Activated CD8-positive, alpha-beta memory T cell treated with anti-CD3 and anti-CD28 coated beads for 24 hours (primary cell): ENCODE measurements at places on chromosomes 7 and 10.

GRCh38 chr10:29920408-29921070 is 138.8 kb downstream of the JCAD start:
- no peak for DNase-seq

- DNase-seq, result no peak
Measured at GRCh38 chr7:4203626-4204512, 478.2 kb upstream of the FOXK1 start.

- no peak for DNase-seq
Measured at GRCh38 chr7:6254866-6255265, 17.6 kb downstream of the CYTH3 start.

DNA sequence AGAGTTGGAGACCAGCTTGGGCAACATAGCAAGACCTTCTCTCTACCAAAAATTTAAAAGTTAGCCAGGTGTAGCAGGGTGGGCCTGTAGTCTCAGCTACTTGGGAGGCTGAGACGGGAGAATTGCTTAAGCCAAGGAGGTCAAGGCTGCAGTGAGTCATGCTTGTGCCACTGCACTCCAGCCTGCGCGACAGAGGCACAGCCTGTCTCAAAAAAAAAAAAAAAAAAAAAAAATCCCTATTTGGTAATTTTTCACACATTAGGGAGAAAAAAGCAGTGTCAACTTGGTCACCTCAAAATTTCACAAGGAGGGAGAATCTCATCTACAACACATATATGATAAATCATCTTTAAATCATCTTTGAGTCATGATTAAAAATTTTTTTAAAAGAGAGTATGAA is 6.4 kb upstream of the ZNF398 start:
- DNase-seq, result no peak

GRCh38 chr10:113179265-113179664 is 229.2 kb downstream of the TCF7L2 start:
- DNase-seq, result no peak

GRCh38 chr10:133526957-133527588 is at the start of gene CYP2E1:
Gene CYP2E1, plus strand, starts transcription at chr10:133527363. Its CDS starts 33 bp downstream, at chr10:133527396.
- no peak for DNase-seq

DNA sequence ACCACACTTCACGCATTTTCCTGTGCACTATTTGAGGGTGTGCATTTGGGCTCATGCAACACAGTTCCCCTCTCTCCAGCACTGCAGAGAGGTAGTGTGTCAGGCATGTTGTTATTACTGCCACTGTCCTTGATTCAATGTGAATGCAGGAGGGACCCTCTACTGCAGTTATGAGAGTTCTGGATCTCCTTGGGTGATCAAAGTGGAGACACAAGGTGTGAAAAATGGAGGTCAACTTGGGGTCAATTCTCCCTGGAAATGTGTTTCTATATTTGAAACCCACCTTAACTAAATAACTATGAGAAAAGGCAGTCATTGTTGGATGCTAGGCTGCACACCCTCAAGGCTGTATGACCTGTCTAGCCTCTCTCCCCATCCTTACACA is 73.9 kb upstream of the FAM171A1 start:
- DNase-seq, result no peak

- DNase-seq, result no peak
Measured at GRCh38 chr7:39410582-39410981, 155.6 kb upstream of the YAE1 start.

GRCh38 chr10:70495691-70496261 is 17.2 kb downstream of the PALD1 start:
- no peak for DNase-seq

DNA sequence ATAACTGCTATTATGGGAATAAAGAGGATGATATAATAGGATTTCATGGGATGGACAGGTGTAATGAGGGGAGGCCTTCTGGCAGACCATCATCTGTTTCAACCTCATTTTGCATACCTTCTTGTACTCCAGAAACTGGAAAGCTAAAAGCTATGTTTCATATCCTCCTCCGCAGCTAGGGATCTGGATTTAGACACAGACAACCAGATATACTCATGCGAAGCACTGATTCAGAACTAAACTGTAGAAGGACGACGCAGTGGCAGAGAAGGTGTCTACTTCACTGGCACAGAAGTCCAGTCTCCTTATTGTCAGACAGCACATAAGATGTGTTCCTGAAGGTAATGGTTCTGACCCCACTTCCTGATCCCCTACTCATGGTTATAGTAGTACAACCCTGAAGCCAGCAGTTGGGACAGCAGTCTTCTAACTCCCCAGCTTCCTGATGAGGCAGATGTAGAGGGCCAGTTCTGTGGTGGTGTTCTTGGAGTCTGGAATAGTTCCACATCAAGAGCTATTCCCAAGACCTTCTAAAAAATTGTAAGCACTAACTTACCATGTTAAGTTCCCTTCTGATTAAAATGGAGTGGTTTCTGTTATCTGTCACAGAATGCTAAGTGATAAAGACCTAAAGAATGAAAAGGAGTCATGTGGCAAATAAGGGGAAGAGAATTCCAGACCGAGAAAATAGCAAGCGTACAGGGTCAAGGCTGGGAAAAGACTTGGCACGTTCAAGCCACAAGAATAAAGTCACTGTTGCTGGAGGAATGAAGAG is 550.3 kb downstream of the GRM8 start:
- DNase-seq, result no peak

DNA sequence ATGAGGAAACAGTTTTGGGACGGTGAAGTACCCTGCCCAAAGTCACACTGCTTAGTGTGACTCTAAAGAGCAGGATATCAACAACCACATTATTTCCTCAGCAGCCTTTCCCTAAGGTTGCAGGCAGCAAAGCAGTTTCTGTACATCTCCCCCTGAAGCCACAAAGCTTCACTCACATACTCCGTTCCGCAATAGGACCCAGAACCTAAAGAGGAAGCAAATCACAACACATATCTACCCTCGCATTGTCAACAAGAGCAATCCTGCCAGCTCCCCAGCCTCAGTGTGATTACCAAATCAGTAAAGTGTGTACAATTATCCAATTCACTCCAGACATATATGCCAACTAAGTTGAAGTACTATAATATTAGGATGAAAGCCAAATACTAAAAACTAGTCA is 30.8 kb downstream of the VAX1 start:
- no peak for DNase-seq

DNA sequence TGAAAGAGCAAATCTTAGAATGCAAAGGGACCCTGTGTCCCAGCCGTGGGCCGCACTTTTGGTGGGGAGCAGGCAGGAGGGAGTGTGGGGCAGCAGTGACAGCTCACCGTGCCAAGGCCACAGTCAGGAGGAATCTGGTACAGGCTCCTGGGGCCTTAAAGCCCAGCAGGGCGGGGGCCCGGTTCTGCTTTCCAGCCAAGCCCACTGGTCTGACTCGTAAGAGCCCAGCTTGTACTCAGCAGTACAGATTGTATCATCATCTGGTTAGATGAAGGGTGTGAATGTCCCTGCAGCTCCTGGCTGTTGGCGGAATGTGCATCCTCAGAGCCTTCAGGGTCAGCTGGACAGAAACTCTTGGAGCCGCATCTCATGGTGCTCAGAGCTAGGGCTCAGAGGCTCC is 30.5 kb upstream of the TRIM8 start:
- no peak for DNase-seq

DNA sequence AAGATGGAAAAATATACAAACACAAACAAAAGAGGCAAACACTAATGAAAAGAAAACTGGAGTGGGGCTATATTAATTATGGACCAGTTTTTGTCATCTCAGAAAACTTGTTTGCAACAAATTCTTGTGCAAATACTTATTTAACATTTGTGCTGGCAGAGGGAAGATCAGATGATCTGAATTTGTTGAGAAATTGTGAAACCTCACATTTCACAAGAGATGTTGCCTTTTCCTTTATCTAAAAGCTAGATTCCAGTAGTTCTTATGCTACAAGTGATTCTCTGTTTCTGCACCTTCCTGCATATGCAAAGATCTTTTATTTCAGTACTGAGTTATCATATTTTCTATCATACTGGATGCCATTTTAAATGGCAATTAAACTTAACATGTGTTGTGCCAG is 320.7 kb downstream of the SUGCT start:
- DNase-seq, result no peak

GRCh38 chr7:74479066-74479781 is 25.5 kb downstream of the GTF2IRD1 start:
- no peak for DNase-seq

DNA sequence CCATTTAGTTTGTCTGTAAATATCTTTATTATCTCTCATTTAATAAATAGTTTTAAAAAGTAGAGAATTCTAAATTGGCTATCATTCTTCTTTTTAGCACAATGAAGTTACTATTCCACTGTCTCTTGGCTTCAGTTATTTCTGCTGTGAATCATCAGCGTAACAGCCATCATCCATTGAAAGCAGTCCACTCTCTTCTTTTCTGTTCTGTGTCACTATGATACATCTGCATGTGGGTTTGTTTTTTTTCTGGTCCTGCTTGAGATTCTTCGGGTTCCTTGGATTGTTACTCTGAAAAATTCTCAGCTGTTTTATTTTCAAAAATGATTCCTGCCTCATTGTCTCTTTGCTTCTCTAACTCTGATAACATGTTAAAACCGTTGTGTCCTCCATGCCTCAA is 52.5 kb downstream of the CSGALNACT2 start:
- no peak for DNase-seq

DNA sequence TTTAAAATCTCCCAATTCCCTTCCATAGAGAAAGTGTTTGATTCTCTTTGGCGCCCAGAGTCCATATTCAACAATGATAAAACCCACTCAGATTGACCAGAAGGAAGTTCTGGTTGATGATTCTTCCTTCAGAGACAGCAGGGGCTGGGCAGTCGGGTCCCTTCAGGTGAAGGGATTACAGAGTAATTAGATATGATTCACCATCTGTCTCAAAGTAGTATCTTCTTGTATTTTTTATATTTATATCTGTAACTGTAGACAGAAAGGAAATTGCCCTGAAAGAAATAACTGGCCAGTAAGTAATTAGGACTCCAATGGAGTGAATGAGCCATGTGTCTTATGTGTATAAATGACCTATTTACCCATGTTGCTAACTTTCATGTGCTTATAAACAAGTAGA is 156.0 kb downstream of the PLCE1 start:
- DNase-seq, result no peak

DNA sequence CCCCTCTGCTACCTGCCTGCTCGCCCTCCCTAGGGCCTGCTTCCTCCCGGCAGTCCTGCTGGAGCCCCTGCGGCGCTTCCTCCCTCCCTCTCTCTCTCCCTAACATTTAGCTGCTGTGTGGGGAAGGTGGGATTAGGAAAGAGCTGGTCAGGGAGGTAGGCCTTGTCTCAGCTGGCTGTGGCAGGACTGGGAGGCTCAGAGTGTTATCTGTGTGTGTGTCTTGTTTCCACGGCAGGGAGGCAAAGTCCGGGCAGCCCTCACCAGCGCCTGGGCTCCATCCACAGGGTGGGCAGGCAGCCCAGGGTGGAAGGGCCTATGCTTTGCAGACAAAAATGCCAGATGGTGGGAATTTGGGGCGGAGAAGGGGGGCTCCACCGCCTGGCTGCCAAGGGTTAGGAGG is 105.7 kb downstream of the RPS24 start:
- no peak for DNase-seq

DNA sequence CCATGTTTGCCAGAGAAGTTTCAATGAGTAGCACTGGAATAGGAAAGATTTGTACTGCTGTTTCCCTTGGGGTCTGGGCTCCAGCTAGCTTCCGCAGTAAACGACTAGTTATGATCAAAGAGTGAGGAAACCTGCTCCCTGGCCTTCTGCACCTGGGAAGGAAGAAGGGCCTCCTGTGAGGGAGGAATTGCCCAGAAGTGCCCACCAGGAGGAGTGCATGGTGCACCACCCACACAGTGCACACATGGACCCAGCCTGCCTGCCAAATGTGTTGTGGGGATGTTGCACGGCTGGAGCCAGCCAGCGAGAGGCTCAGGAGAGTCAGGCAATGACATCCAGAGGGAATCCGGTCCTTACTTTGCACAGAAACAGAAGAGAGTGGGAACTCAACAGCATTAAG is 27.0 kb upstream of the FAM107B start:
- no peak for DNase-seq

- no peak for DNase-seq
Measured at GRCh38 chr7:101950450-101951119, 133.2 kb downstream of the CUX1 start.

- DNase-seq, result no peak
Measured at GRCh38 chr10:61877887-61878739, 23.4 kb upstream of the ARID5B start.

DNA sequence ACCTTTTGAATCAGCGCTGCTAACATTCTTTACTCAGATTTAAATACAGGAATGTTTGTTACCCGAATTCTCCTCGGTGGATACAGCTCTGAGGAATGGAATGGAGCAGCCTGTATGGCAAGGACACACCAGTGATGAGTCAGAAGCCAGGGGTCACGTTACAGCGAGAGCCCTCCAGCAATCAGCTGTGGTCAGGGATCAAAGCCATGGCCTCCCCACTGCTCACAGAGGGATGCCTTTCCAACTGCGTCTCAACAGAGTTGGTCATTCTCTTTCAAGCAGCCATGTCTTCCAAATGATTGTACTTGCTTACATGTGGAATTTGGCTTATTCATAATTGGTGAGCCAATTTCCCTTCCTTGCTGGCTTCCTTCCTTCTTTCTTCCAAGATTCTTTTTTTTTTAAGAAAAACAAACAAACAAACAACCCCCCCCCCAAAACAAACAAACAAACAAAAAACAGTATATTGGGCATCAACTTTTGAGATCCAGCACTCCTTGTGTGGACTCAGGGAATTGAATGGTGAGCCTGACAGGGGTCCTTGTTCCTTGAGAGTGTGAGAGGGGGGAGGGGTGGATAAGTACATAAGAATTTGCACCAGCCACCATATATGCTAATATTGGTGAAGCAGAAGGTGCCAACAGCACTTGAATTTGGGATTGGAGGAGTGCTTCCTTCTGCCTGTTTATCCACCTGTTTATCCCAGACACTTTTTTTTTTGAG is 100.2 kb downstream of the ATXN7L1 start:
- DNase-seq, result no peak

- no peak for DNase-seq
Measured at GRCh38 chr7:47587976-47588375, 6.1 kb upstream of the TNS3 start.

- DNase-seq, result peak; percentile 85
Measured at GRCh38 chr7:157337316-157338149, 729 bp downstream of the DNAJB6 start.

- no peak for DNase-seq
Measured at GRCh38 chr7:99559175-99559915, 903 bp downstream of the ZNF655 start.

GRCh38 chr10:108608860-108609259 is 1314.5 kb downstream of the XPNPEP1 start:
- DNase-seq, result no peak

DNA sequence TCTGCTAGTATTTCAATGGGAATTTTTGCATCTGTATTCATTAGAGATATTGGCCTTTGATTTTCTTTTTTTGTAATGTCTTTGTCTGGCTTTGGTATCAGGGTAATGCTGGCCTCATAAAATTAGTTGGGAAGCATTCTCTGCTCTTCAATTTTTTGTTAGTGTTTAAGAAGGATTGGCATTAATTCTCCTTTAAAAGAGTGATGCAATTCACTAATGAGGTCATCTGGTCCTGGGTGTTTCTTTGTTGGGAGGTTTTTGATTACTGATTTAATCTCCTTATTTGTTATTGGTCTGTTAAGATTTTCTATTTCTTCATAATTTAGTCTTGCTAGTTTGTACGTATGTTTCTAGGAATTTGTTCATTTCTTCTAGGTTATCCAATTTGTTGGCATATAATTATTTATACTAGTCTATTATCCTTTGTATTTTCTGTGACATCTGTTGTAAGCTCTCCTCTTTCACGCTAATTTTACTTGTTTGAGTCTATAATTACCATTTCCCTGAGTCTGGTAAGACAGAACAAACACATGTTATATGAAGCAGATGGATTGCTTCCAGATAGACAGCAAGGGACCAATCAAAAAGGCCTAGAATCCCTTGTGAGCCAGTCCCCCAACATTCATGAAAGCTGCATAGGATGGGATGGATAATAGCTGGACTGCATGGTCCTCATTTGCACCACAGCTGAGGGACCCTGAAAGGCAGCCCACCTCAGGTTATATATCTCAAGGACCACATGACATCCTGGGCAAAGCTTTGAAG is 54.4 kb downstream of the MTPAP start:
- no peak for DNase-seq
